Skeletal muscle cell (primary cell): ENCODE measurements at places on chromosomes 3 and 15.

GRCh38 chr3:149179220-149179619, 42.4 kb downstream of the CP start:
- DNase-seq: peak; percentile 15

DNA sequence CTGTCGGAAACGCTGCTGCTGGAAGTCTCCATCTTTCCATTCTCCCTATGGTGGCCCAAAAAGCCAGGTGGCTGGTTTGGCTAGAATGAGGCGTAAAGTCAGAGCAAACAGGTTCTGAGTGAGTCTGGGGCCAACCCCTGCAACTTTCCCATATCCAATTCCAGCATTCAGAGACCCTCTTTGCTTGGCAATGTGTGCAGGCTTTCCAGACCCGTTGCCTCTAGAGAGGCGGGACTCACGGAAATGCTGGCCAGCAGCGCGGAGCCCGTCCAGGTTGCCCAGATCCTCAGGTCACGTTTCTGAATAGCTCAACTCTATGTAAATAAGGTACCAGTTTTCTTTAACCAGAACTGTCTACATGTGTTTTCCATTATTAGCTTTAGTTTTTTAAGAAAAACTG, 68.0 kb downstream of the VGLL4 start:
- no peak for DNase-seq

GRCh38 chr15:73927476-73928240, 1.4 kb downstream of the LOXL1 start:
- no peak for DNase-seq

- DNase-seq: peak; percentile 36
These were observed at the start of gene CSPG4 for GRCh38 chr15:75712668-75713337. Gene CSPG4 (minus strand): TSS chr15:75712848. CDS start chr15:75712755, 93 bp downstream.

GRCh38 chr15:38226608-38227266, 25.9 kb upstream of the SPRED1 start:
- peak; percentile 81 for DNase-seq

DNA sequence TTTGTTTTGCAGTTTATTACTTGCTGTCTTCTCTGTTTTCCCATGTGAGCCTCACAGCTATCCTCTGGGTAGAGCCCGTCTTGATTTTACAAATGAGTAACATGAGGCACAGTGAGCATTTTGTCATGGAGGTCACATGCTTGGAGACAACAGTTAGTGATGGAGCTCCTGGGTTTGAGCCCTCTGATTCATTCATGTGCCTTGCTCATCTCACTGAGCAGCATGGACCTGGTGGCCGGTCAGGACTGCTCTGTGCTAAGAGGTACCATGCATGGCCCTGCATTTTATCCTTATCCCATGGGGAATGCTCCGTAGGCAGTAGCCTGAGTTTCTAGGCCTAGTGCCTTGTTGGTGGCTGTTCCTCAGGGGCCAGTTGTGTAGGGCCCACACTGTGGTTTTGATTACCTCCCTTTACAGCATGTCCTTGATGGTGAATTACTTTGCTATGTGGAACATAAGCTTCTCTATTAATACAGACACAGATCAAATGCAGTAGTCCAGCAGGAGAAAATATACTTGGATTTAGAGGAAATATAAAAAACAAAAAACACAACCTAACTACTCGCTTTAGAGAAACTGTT, 35.6 kb downstream of the MAP2K5 start:
- DNase-seq: no peak

- DNase-seq: no peak
These were observed at the start of gene SHF for GRCh38 chr15:45187894-45188830. Gene SHF (minus strand): TSS chr15:45187966. CDS start chr15:45187951, 15 bp downstream.

DNA sequence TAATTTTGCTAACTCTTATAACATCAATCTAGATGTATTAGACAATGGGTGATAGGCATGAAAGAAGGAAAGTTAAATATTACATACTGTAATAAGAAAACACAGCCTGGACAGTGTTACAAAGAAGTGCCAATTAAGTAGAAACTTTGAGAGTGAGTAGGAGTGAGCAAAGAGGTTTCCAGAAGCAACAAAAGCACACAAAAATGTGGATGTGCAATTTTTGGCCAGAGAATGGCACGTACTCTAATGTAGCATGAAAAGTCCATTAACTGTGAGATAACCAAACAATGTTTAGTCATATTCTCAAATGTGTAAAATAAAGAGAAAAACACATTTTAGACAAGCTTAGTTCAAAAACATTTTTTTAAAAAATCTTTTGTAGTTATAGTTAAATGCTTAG, 567.3 kb downstream of the ROBO1 start:
- no peak for DNase-seq

DNA sequence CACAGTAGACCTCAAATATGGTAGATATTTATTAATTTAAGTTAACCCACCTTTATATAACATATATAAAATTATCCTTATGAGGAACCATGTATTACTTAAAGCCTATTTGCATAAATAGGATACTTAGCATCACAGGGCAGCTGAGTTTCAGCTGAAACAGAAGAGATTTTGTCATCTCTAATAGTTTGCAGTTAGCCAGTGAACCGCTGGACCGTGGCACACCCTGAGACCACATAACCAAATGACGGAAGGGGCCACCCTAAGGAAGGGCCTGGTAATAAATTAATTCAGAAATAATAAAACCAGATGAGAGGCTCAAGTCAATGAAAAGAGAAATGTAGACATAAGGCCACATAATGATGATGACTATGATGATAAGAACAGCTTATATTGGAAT, 107.7 kb downstream of the MYO5A start:
- no peak for DNase-seq

- DNase-seq: peak; percentile 26
These were observed 360.1 kb downstream of the LSAMP start for GRCh38 chr3:116084999-116085791.

DNA sequence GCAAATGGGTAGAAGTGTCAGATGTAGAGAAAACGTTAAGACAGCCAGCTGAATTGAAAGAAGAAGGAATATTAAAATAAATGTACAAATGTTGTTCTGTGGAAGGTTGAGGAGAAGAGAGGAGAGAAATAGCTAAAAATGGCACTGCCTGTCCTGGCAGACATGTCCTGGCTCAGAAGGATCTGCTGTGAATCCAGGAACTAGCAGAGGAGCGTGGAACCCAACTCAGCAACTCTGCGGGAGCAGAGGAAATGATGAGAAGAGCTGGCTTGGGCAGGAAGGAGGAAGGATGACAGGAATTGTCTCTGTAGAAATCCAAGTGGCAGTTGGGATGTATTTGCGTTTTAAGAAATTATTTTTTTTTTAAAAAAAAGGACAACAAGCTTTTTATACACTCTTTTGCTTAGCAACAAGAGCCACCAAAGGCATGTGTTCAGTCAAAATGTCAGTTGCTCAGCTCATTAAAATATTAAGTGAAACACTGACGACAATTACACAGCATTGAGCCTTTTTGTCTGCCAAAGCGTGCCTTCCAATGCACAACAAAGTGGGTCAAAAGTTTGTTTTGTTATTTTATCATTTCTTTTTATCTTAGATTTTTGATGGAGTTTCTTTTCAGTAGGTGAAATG, 16.1 kb downstream of the NANOGP8 start:
- no peak for DNase-seq

DNA sequence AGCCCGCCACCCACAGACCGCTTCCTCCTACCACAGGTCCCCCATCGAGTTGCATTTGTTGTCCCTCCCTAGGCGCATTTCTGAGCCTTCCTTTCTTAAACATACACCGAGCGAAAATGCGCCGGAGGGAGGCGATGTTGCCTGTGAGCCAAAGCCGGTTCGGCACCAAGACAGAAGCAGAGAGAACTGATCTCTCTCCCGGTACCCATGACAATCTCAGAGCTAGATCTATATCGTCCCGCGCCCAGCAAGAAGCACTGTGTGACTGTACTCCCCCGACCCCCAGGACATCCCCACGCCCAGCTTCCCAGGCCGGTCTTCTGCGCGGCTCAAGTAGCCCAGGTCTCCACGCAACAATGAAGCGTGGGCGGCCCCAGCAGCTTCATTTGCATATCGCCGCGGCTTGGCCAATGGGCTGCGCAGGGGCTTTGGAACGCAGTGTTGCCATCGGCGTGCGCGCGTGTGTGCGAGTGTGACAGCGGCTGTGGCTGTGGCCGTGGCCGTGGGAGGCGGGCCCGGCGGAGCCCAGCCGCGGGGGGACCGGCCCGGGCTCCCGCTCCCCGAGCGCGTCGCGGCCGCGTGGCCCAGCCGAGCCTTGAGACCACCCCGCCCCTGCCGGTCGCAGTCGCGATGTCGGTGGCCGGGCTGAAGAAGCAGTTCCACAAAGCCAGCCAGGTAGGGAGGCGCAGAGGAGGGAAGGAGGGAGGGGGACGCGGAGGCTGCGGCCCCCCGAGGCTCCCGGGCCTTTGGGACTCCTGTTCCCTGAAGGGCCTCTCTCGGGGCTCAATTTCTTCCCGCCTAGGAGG, at the start of gene SH3GL3:
Gene SH3GL3 (plus strand): TSS at position 438 of the 806 bp plus-strand sequence. CDS start 193 bp downstream, at position 631.
- peak; percentile 48 for DNase-seq

DNA sequence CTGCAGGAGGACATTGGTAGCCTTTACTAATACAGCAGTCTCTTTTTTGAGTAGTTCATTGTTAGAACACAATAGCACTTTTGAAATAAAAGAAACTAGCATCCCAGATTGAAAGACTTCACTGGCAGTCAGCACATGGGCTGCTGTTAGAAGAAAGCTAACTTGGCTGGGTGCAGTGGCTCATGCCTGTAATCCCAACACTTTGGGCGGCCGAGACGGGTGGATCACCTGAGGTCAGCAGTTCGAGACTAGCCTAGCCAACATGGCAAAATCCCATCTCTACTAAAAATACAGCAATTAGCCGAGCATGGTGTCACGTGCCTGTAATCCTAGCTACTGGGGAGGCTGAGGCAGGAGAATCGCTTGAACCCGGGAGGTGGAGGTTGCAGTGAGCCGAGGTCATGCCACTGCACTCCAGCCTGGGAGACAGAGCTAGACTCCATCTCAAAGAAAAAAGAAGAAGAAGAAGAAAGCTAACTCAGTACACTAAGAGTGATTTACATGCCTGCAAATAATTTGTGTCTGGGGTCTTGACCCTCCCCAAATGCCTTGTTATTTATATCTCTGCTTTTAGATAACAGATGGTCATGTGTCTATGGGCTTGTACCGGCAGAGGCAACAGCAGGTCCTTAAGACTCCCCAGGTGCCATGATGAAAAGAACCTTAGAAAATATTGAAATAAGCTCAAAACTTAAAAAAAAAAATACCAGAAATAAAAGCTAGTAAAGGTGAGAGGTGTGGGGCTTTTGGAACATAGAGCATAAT, 9.7 kb downstream of the TPM1 start:
- DNase-seq: no peak

DNA sequence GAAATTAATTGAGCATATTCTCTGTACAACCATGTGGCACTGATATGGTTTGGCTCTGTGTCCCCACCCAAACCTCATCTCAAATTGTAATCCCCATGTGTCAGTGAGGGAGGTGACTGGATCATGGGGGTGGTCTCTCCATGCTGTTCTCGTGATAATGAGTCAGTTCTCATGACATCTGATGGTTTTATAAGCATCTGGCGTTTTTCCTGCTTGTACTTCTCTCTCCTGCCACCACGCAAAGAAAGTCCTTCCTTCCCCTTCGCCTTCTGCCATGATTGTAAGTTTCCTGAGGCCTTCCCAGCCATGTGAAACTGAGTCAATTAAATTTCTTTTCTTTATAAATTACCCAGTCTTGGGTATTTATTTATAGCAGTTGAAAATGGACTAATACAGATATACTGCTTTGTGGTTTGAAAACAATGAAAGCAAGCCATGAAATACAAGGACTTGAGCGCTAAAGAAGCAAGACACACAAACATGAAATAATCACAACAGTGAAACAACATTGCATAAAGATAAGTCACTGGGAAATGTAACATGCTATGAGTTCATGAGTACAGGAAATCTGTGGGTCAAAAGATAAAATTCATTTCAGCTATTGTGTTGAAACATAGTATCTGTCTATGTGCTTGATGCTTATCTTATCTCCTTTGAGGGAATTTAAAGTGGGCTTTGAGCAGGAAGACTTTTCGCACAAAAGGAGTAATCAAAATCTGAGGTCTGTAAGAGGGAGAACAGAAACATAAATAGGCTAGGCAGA, 288.7 kb downstream of the GBE1 start:
- no peak for DNase-seq

DNA sequence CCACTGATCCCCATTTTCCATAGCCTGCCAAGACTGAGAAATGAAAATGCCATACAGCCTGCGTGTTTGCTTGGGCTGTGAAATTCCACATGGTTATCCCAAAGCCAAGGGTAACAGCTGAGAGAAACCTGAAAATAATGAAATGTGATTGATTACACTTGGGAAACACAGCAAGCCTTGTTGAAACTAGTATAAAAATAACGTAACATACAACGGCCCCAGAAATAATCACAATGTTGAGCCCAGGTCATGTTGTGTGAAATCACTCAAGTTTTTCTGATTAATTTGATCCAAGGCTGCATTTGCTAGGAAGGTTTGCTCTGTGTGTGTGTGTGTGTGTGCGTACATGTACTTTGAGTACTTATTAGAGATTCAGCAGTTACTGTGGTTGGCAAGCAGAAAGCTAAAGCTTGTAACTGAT, 269.0 kb downstream of the OXSM start:
- DNase-seq: no peak

DNA sequence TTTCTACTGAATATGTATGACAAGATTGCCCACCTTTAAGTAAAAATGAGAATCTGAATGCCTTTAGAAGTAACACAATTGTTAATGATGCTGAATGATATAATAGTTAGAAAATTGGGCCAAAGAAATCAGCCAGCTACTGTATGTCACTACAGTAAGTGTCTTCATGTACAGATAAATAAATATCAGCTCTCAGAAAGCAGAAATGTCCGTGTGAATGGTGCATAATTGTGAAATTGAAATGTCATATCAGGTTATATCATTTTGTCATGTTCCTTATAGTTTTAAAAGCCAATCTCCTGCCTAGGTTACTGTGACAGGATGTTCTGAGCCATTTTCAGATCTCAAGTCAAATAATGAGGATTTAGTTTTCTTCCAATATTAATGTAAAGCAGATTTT, 90.6 kb upstream of the SNTN start:
- no peak for DNase-seq
